ENCODE measurements at places on chromosomes 3 and 15.

DNA sequence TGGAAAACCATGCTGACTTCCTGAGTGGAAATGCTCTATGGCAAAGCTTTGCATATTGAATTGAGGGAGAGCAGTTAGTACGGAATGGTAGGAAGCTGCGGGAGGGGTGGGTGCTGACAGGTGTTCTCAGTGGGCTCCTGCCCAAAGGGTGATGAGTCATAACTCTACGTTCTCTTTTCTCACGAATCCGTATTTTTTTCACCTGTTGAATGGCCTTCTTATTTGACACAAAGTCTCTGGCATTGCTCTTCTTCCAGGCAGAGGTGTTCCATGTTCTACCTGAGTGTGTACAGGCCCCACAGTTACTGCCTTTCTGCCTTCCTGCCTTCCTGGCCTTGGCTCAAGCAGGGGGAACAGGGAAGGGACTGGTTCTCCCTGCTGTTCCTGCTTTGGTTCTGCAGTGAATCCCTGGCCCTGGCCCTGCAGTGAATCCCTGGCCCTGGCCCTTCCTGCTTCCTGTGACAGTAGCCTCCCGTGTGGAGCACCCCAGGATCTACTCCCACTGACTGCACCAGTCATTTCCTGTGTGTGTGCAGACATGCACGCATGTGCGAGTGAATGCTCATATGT is 31.9 kb downstream of the TRAK1 start:
- DNase-seq, result peak; percentile 58

DNA sequence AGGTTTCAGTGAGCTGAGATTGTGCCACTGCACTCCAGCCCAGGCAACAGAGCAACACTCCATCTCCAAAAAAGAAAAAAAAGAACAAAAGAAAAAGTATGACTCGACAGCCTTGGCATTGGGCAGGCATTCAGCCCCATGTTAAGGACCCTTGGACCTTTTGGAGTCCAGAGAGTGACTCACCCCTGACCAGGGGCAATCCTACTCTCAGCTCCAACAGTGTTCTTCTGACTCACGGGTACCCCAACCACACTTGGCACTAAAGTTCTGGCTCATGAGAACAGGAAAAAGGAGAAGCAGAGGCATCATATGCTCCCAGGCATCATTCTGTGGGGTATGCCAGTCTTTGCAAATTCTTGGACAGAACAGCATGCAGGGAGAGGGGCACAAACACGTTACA is 252.4 kb upstream of the HES1 start:
- no peak for DNase-seq

DNA sequence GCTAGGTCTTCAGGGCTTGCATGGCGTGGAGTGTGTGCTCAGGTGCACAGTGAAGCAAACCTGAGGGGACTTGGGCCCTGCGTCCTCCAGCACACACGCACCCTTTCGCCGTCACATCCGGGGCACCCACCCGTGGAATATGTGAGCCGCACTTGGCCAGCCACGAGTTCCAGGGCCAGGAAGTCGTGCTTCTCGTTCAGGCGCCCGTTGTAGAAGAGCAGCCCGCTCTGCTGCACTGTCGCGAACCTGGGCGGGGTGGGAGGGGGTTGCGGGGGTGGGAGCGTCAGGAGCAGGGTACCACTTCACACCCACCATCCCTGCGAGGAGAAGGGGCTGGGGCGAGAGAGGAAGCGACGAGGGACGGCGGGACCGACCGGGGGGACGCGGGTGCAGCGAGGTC is 7.1 kb downstream of the CELSR3 start:
- DNase-seq, result no peak

DNA sequence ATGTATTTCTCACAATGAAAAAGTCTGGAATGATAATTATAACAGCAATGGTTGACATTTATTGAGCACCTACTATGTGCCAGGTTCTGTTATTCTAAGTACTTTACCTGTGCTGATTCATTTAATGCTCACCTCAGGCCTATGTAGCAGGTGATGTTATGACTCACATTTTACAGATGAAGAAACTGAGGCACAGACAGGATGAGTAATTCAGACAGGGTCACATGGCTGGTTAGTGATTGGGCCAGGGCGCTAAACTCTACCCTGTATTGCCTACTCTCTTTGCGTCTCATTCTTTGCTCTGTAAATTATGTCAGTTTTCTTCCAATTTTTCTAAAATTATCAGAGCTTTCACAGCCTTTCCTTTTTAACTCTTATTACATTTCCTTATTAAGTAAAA is 98.3 kb downstream of the PIK3R4 start:
- no peak for DNase-seq

GRCh38 chr3:79247725-79248043 is 520.1 kb downstream of the ROBO1 start:
- DNase-seq, result peak; percentile 75

GRCh38 chr3:11522398-11522715 is 121.4 kb downstream of the VGLL4 start:
- peak; percentile 49 for DNase-seq

DNA sequence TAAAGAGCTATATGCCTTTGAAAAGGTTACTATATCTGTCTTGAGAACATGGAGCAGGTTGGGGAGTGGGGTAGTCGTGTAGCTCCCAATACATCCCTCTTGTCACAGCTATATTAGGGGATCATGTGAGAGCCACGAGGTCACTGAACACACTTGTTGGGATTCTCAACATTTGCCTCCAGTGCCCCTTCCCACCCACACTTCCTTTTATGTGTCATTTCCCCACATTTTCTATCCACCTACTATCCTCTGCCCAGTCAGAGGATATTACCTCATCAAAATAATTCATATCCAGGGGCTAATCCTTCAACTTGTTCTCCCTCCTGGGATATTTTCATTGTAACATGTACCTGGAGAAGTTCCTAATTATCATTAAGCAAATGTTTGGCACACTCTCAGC is 85.0 kb downstream of the CYP19A1 start:
- DNase-seq, result no peak

DNA sequence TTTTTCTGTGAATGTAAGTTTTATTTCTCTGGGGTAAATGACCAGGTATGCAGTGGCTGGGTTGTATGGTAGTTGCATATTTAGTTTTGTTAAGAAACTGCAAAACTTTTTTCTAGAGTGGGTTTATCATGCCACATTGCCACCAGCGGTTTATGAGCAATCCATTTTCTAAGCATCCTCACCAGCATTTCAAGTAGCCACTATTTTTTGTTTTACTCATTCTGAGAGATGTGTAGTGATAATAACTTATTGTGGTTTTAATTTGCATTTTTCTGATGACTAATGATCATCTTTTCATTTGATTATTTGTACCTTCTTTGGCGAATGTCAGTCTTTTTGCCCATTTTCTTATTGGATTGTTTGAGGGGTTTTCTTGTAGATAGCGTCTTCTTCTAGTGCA is 56.2 kb downstream of the SPRED1 start:
- no peak for DNase-seq

DNA sequence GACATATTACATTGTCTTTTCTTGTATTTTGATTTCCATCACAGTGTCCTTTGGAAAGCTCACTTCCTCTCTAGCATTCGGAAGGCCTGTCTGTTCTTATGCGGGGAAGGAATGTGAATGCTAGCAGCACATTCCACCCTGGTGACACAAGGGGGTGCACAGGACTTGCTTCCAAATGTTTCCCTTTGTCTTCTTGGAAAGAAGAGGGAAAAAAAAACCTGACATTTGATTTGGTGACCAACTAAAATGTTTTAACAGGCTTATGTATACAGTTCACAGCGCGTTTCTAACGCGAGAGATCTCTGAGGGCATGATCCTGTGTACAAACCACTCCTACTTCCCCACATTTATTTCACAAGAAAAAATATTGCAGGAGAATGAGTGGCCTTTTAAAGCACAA is 107.6 kb upstream of the FXR1 start:
- peak; percentile 45 for DNase-seq

DNA sequence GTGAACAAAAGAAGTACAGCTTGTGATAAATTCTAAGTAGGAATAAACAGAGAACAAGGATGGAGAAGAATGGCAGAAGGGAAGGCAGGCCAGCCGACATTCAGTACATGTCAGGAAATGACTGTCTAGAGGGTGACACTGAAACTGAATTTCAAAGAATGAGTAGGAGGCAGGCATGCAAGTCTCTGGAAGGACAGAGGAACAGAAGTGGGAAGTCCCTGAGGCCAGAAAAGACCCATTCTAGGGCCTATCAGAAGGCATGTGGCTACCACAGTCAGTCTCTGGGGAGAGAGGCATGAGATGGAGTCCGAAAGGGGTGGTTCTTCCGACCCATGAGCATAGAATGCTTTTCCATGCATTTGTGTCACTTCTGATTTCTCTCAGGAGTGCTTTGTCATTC is 243.5 kb upstream of the UBE2E2 start:
- DNase-seq, result no peak

DNA sequence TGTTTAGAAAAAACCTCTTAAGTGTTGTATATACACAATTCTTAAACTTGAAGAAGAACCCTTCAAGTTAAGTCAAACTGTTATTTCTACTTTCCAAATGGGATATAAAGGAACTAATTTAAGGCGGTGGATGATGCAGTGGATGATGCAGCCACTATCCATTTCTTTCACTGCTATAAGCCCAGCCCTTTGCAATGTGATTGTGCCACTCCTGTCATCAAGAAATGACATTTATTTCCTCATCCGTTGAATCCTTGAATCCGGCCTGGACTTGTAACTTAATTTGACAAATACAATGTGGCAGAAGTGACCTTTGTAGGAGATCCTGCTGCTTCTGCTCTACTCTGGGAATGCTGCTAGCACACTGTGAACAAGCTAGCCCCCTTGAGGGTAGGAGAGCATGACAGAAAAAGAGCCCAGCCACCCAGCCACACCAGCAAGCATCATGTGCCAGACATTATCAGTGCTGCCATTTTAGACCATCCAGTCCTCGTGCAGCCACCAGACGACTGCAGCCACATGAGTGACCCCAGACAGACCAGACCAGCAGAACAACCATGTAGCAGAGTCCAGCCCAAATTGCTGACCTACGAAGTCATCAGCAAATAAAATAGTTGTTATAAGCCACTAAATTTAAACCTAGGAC is 47.4 kb downstream of the UACA start:
- DNase-seq, result peak; percentile 22

- DNase-seq, result peak; percentile 70
Measured at GRCh38 chr3:184345317-184346144, 8.1 kb downstream of the FAM131A start.

DNA sequence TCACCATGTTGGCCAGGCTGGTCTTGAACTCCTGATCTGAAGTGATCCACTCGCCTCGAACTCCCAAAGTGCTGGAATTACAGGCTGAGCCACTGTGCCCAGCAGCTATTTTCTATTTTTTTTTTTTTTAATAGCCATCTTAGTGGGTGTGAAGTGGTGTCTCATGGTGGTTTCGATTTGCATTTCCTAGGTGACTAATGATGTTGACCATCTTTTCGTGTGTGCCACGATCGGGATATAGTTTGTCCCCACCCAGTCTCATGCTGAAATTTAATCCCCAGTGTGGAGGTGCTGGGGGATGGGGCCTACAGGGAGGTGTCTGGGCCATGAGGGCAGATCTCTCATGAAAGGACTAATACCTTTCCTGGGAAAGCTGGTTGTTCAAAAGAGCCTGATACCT is 41.8 kb upstream of the MUC13 start:
- DNase-seq, result no peak

GRCh38 chr15:52004806-52005205 is 14.2 kb upstream of the MAPK6 start:
- DNase-seq, result no peak

DNA sequence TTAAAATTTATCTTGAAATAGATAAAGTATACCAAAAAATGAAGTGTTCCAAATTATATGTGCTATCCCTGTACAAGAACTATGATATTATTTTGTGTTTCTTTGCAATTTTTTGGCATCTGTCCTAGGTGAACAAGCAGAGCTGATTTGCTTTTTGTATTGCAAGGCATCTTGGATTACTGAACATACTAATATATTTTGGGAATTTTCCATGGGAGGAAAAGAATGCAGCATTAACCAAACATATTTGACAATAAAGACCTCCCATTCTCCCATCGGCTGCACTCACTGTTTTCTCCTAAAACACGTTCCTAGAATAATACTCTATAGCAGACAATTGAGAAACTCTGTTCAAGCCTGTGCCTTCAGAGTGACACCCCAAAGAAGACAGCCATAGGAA is 265.1 kb upstream of the ALCAM start:
- no peak for DNase-seq

GRCh38 chr3:12983319-12983718 is 89.9 kb downstream of the IQSEC1 start:
- no peak for DNase-seq

- no peak for DNase-seq
Measured at GRCh38 chr15:77578641-77579372, 53.9 kb downstream of the LINGO1 start.

DNA sequence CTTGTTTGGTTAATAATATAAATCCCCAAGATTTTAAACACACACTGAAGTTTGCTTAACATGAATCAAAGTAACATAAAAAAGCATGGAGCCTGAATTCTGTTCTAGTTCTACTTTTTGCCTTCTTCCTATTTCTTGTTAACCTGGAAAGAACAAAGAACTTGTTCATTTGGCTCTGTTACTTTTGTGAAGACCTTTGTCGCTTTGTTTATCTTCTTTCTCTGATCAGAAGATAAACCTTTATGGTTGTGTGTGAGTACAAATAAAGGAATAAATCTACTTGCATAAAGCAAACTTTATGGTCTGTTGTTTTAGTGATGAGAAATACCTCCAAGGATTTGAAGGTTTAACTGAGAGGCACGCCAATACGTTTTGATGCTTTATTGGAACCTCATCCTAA is 210.1 kb upstream of the SATB1 start:
- DNase-seq, result no peak

- DNase-seq, result peak; percentile 31
Measured at GRCh38 chr3:64408770-64409169, 183.5 kb upstream of the PRICKLE2 start.

GRCh38 chr3:150762662-150763121 is 277 bp downstream of the SIAH2 start:
- DNase-seq, result no peak

DNA sequence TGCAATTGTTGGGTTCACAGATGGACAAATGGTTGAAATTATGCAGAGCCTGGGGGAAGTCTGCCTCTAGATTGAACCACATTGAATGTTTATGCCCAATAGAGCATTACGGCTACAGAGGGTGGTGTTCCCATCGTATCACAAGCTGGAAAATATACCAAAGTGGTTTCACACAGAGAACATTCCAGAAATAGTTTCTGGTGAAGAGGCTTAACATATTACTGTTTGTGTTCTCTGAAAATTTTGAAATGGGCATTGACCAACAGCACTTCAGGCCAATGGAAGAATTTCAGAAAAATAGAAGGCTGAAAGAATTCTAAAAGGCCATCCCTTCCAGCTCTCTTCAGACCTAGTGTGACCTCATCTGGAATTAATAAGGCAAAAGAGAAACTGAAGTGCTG is 203.9 kb downstream of the NEK10 start:
- DNase-seq, result peak; percentile 83

DNA sequence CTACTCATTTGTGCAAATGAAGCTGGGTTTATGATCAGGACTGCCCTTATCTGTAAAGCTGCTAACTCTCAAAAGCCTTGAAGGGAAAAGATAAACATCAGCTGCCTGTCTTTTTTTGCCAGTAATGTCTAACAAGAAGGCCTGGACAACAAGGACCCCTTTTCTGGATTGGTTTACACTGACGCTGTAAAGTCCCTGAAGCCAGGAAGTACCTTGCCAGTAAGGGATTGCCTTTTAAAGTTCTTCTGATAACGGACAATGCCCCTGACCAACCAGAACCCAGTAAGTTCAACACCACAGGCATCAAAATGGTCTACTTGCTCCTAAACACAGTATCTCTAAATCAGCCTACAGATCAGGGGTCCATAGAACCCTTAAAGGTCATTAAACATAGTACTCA is 178.0 kb downstream of the PCCB start:
- DNase-seq, result no peak
